NCI-H460 (cell line): ENCODE measurements at places on chromosomes 7 and 10.

DNA sequence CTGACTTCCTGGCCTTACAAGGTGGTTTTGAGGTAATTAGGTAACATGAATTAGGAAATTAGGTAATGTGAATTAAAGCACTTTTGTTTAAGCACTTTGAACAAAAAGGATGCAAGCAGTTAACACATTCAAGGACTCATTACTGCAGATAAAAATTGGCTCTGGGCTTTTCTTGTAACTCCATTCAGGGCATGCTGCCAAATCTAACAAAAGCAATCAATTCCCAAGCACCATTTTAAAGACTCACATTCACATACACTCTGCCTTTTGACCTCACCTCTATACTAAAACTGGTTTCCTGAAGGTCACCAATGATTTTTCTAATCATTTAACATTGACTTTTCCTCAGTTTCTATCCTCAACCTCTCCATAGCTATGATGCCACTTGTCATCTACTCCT, 251.2 kb upstream of the RHOBTB1 start:
- no peak for DNase-seq

GRCh38 chr7:9028012-9028411, 594.6 kb downstream of the NXPH1 start:
- no peak for DNase-seq

DNA sequence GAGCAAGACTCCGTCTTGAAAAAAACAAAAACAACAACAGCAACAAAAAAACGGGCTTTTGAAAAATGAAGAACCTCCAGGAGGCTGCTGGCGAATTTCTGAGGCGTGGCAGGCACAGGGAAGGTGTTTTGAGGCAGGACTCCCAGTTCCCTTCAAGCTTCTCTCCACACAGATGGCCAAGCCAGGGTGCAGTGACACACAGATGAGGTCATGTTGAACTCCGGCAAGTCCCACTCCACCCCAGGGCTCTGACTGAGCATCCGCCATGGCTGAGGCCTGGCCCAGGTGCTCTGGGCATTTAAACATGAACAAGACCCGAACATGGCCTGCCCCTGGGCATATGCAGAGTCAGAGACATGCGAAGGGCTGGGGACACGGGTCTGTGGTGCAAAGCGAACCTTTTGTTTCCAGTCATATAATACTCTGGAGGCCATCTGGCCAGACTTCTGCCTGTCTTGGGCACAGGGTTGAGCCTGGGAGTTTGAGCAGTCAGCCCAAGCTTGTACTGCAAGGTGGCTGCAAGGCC, 514.6 kb upstream of the FOXK1 start:
- no peak for DNase-seq

DNA sequence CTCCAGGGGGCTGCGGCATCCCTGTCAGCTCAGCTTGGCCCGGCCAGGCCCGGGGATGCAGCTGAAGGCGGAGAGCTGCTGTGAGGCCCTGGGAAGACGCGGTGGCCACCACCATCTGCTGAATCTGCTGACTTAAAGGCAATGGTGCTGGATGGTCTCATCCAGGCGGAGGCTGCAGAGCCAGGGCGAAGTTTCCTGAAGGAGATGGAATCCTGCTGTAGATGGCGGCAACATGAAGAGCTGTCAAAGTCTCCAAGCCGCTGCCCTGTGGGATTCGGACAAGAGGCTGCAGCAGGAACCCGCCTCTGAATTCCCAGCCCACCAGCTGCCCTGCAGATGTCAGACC, 200.1 kb downstream of the PTPRN2 start:
- no peak for DNase-seq

DNA sequence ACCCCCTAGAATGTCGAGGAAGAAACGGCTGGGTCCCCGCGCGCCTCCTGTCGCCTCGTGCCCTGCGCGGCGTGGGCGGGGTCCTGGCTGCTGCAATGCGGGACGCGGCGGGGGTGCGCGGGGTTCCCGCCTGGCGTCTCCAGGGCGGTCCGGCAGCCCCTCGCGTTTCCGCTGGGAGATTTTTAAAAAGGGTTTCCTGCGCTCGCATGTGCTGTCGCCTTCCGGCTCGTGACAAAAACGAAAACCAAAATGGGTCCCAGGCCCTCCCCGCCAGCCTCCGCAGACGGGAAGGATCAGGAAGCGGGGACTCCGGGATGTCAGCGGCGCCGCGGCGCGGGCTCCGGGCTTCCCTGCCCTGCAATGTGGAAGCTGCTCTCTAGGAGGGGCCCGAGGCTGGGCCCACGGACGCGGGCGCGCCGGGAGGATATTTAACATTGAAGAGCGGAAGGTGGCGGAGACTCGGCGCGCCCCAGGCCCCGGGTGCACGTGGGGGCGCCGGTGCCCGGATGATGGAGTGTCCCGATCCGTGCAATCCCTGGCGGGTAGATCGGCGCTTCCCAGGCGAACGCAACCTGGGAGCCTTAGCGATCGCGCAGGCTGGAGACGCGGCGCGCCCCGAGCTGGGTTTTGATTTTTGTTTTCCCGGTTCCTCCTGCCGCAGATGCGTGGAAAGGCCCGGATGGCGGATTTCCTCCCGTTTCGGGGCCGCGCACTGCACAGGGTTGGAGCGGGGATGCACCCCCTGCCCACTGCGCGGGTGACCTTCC, 1.0 kb downstream of the PFKP start:
- DNase-seq, result no peak
